Anterior cingulate cortex (tissue), 58 donors: ENCODE measurements at places on chromosomes 5 and 9.

DNA sequence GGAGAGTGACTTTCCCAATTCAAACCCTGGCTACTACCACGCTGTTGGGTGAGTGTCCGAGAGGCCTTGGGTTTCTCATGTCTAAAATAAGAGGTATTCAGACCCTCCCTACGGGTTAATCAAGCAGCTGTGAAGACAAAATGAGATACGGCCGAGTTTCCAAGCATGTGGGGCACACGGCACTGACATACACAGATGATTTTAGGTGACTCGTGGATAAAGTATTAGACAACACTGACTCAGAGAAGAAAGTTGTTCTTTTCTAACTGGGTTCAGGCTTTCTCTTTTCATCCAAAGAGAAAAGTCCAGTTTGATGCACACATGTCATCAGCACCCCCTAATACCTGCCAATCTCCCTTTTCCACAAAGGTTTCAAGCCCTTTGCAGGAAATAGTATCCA lies 15.6 kb downstream of the FOXI1 start:
- DNase-seq = no peak

GRCh38 chr5:140110646-140110957 lies 3.3 kb upstream of the PURA start:
- DNase-seq = no peak

GRCh38 chr5:1670351-1670750 lies 129.3 kb downstream of the MRPL36 start:
- DNase-seq = no peak

DNA sequence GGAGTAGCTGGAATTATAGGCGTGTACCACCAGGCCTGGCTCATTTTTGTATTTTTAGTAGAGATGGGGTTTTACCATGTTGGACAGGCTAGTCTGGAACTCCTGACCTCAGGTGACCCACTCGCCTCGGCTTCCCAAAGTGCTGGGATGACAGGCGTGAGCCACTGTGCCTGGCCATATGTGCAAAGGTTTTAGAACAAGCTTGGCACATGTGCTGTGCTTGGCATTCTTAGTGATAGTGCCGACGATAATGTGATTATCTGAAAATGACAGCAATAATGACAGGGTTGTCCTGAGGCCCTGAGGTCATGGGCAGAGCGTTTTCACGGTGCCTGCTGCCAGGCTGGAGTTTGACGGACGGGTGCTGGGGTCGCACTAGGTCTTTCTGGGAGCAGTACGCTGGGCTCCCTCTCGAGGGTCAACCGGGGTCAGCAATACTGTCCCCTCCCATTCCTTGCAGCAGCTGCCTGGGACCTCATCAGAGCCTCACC lies 42.6 kb downstream of the HMCN2 start:
- DNase-seq = no peak

DNA sequence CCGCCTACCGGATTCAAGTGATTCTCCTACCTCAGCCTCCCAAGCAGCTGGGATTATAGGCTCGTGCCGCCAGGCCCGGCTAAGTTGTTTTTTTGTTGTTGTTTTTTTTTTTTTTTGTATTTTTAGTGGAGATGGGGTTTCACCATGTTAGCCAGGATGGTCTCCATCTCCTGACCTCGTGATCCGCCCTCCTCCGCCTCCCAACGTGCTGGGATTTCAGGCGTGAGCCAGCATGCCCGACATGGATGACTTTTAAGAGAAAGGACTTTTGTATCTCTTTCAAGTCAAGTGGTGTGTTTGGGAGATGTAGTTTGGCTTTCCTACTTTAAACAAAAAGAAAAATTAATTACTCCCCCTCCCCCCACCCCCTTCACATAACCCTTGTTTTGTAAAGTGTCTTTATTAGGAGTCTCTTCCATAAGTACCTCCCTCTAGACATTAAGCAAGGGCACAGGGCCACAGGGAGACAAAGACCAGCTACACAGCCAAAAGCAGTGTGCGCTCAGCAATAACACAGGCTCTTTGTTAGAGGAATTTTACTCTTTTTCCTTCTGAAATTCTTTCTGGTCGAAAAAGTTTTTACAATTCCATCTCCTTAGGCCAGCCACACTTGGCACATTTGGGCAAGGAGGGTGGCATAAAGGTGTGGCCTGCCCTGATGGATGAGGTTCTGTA lies 31.2 kb downstream of the JAKMIP2 start:
- no peak for DNase-seq
